ENCODE measurements at places on chromosomes 11 and 22.

DNA sequence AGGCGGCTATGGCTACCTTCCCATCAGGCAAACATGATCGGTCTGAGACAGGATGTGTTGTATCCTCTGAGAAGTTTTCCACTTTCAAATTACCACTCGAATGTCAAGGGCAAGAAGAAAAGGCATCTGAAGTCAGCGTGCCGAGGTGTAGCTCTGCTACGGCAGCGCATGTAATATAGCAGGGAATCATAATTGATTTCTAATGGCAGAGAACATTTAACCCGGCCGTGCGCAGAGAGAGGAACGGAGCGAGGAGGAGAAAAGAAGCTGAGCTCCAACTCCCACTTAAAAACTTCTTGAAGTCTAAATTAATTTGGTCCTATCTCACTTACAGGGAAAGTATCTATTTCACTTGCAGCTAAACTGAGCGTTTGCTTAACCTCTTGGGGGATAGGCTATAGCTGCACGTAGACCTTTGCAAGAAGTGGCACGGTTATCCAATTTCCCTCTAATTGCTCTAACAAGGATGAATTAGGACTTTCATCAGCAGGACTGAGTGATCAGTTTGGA lies 137.3 kb upstream of the KIRREL3 start:
- DNase-seq = no peak

- no peak for DNase-seq
These were observed 9.8 kb upstream of the MPPED2 start for GRCh38 chr11:30595934-30596333.

DNA sequence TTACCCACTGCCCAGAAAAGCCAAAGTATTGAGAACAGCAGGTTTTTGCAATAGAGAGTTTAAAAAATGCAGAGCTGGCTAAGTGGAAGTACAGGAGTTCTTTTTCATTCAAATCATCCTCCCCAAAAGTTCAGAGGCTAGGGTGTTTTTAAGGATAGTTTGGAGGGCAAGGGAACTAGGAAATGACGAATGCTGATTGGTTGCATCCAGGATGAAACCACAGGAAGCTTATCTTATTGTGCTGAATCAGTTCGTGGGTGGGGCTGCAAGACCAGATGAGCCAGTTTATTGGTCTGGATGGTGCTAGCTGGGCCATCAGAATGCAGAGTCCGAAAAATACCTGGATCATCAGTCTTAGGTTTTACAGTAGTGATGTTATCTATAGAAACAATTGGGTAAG lies 1427.1 kb downstream of the LRRC4C start:
- no peak for DNase-seq

- peak; percentile 91 for DNase-seq
These were observed 100.7 kb upstream of the ANO3 start for GRCh38 chr11:26231252-26231661.

DNA sequence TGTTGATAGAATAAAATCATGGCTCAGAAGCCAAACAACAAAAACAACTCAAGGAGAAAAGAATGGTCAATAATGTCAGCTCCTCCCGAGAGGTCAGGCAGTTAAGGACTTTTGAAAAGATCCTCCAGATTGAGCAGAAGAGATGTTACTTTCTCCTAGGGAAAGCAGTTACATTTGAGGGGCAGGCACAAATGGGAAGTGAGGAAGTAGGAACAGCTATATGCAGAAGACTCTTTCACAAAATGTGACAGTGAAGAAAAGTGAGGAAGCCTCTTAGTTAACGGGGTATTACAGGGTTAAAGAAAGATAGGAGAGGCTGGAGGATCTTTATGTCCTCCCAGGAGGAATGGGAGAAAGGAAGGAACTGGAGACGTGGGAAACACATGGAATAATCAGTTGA lies 3.4 kb downstream of the DCHS1 start:
- DNase-seq = no peak

GRCh38 chr11:116371146-116371545 lies 401.6 kb downstream of the BUD13 start:
- no peak for DNase-seq

DNA sequence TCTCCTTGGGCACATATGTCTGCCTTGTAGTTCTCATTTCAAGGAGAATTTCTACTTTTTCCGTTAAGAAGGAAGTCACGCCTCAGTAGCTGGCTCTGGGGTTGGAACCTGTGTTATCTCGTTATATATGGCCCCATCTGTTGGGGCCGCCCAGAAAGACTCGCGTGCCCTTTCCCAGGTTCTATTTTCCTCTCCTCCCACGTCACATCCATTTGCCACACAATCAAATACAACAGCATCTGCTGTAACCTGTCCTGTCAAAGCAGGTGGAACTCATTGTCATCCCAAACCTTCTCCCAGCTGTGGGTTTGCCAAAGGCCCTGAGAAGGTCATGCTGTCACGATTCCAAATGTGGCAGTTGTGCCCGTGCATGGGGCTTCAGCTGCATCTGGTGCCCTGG lies 213.1 kb upstream of the ZBED5 start:
- no peak for DNase-seq

GRCh38 chr11:79274636-79275331 lies 166.0 kb downstream of the TENM4 start:
- DNase-seq = no peak

DNA sequence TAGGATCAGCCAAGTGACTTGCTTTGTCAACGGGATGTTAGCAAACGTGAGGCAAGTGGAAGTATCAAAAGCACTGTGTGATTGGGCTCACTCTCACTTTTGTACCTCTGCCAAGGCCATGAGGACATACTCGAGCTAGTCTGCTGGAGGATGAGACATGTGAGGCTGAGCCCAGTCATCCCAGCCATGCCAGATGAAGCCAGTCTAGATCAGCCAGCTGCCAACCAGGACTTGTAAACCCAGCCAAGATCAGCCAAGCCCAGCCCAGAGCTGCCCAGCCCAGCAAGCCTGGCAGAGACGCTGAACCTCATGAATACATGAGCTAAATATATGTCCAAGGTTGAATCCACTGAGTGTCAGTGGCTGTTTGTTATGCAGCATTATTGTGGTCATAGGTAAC lies 369.7 kb downstream of the MN1 start:
- no peak for DNase-seq

DNA sequence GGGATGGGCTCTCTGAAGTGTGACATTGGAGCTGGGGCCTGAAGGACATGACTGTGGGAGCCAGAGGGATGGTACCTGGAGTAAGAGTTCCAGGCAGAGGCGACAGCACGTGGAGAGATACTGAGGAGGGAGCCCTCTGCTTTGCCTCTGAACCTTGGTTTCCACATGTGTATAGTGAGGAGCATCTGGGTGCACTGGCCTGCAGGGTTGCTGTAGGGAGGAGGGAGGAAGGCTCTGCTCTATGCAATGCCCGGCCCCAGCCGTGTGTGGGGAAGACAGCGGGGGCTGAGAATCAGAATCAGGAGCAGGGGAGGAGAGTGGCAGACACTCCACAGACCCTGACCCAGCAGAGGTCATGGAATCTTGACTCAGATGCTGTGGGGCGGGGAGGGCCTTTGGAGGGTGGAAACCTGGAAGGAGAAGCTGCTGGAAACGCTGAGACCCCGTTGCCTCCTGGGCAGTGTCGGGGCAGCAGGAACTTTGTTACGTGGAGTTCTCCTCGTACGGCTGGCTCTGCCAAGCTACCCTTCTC lies 4.0 kb downstream of the SCYL1 start:
- no peak for DNase-seq

GRCh38 chr11:126384449-126385070 lies 29.1 kb downstream of the ST3GAL4 start:
- no peak for DNase-seq

DNA sequence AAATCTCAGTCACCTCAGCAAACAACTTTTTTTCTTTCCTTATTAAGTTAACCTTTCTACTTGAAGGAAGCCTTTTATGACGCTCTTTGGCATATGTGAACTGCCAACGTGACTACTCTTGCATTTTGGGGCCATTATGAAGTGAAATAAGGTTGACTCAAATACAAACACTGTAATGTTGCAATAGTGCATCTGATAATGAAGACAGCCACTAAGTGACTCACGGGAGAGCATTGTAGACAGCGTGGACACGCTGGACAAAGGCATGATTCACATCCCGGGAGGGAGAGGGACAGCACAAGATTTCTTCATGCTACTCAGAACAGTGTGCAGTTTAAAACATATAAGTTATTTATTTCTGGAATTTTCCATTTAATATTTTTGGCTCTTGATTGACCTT lies 560.8 kb downstream of the ETS1 start:
- DNase-seq = peak; percentile 95

GRCh38 chr22:41603873-41604332 lies 14.3 kb upstream of the PMM1 start:
- DNase-seq = no peak

GRCh38 chr22:37206841-37207821 lies 5.1 kb downstream of the SSTR3 start:
- no peak for DNase-seq

DNA sequence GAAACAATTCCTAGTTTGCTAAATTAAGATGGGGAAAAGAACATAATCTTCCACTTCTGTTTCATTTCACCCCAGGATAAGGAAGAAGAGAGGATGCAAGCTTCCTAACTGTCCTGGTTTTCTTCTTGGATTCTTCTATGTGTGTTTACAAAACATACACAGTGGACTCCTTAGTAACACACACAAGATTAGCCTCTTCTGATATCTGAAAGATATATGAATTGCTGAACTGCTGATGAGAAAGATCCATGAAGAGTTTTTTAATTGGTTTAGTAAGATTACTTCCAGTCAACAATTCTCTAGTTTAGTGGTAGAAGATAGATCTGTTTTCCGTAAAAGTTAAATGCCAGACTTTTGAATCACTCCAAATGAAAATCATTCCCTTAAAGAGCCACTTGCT lies 86.8 kb downstream of the WT1 start:
- no peak for DNase-seq

DNA sequence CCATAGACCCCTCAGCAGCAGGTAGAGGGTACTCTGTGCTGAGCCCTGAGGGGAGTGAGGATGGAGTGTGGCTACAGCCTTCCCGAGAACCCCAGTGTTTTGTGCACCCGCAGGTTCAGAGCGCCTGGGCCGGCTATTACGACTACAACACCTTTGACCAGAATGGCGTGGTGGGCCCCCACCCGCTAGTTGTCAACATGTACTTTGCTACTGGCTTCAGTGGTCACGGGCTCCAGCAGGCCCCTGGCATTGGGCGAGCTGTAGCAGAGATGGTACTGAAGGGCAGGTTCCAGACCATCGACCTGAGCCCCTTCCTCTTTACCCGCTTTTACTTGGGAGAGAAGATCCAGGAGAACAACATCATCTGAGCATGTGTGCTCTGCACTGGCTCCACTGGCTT lies 5.6 kb upstream of the TIRAP start:
- DNase-seq = no peak

DNA sequence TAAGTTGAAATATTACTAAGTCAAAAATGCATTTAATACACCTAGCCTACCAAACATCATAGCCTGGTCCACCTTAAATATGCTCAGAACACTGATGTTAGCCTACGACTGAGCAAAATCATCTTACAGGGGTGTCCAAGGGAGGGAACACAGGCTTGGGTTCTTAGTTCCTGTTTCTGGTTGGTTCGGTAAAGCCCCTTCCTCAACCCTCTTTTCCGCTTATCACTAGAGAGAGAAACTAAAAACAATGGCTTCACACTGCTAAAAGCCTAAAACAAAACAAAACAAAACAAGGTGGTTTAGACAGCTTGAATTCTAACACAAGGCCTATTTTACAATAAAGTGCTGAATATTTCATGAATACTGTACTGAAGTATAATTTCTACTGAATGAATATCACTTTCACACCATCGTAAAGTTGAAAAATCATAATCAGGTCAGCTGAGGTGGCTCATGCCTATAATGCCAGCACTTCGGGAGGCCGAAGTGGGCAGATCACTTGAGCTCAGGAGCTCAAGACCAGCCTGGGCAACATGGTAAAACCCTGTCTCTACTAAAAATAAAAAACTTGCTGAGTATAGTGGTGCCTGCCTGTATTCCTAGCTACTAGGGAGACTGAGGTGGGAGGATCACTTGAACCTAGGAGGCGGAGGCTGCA lies 118.0 kb downstream of the SIK3 start:
- peak; percentile 46 for DNase-seq

GRCh38 chr22:39109361-39109760 lies 12.3 kb downstream of the APOBEC3H start:
- DNase-seq = no peak

DNA sequence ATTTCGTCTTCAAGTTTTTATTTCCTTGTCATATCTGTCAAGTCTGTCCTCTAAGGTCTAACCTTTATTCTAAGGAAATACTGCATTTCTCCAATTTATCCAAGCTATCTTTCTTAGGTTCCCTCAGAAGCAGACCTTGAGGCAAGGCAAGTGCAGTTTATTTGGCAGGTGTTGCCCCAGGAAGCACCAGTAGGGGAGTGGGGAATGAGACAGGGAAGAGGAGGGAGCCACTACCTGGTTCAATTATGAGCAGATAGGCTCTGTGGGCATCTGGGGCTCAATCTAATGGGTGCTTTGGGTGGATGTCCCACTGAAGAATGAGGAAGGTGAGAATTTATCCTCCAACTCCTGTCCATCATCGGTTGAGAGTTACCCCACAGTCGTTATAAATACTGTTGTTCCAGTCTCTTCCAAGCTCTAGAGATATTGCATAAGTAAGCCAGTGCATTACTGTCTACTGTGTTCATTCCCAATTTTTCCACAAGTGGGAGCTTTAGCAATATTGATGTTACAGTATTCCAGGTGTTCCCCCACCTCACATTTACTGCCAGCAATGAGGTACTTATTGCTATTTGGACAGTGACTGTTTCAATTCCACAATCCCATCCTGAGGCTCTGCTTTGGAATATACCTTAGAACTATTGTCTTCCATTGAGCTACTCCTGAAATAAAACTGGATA lies 154.9 kb upstream of the CEP126 start:
- DNase-seq = no peak

GRCh38 chr11:363948-364761 lies 5.1 kb upstream of the B4GALNT4 start:
- DNase-seq = peak; percentile 73

GRCh38 chr22:30263883-30264282 lies 2.8 kb downstream of the OSM start:
- DNase-seq = no peak

DNA sequence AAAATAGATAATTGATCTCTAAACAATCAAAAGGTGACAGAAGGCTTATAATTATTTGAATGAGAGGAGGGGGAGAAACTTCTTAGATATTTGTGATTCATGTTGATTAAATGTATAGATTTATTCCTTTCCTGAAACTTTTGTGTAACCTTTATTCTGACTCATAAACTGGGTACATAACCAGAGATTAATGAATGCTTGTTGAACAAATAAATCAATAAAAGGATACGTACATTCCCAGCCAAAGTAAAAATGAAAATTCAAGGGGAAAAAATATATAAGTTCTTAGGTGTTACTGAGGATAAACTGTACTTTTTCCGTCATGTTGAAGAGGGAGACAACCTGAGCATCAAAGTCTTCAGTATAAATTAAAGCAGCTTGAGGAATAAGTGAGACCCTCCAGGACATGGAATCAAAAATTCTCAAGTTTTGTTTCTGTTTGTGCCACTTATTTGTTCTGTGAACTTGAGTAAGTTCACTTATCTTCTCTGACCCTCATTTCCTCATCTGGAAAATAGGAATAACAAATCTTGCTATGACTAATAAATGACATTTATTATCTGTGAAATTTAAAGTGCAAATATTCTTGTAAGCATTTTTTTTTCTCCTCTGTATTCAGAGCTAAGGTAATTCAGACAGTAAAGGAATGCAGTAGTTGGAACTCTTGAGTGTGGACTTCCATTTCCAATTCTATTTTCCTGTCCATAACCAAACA lies 195.4 kb downstream of the METTL15 start:
- DNase-seq = no peak

All from kidney tubule cell (primary cell).